ENCODE measurements at places on chromosomes 13 and 19.
A peak's percentile ranks its signal among the peaks of the same experiment; 100 is the strongest.

- no peak for DNase-seq
Observed at GRCh38 chr13:58680115-58680514, 1048.6 kb downstream of the PCDH17 start.

DNA sequence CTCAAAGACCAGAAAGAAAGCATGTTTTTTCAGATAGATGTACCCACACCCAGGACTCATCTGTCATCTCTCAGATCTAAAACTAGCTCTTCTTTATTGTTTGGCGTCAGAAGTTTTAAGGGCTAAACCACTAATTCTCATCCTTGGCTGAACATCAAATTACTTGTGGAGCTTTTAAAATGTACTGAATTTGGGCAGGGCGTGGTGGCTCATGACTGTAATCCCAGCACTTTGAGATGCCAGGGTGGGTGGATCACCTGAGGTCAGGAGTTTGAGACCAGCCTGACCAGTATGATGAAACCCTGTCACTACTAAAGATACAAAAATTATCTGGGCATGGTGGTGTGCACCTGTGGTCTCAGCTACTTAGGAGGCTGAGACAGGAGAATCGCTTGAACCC lies 47.4 kb downstream of the RCBTB2 start:
- DNase-seq = no peak

GRCh38 chr13:50617134-50617721 lies 226.3 kb downstream of the DLEU7 start:
- DNase-seq = no peak

- peak; percentile 94 for DNase-seq
Observed at GRCh38 chr19:29680447-29680846, 15.2 kb downstream of the PLEKHF1 start.

DNA sequence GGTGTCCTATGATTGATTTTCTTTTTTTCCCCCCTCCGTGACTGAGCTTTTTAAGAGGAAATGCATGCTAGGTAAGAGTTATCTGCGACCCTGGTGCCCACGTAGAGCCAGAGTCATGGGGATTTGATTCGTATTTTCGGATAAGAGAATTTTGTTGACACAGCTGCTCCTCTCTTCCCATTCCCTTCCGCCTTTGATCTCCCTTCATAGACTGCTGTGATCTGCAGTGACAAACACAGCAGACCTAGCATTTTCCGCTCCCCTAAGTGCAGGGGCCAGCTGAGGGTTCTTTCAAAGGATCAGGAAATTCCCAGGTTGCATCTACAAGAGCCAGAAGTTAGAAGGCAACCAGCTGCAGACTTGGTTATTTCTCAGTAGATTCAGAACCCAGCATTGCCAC lies 70.5 kb downstream of the ZNF568 start:
- no peak for DNase-seq

Data from activated CD4-positive, alpha-beta T cell treated with anti-CD3 and anti-CD28 coated beads, Interleukin-10, Interleukin-2, amounts not matched to agents 100 ng/mL and 50 ng/mL, durations not matched to agents 16 hours and 8 hours (primary cell).